ENCODE measurements at places on chromosomes 1 and 21.

DNA sequence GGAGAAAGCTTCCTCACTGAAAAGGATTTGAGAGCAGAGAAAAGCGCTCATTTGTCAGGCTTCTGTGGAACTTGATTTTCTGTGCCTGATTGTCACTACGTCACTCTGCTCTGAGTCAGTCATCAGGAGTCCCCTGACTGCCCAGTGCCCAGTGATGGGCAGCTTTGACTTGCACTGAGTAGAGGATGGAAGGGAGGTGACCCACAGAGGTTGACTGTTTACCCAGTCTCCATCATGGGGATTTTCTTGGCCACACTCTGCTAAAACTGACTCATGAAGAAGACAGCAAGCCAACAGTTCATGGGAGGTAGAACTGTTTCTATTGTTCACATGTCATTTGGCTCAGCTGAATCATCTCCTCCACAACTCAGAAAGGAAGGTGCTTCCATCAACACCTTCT, 82.1 kb upstream of the DUSP10 start:
- DNase-seq, result no peak

- no peak for DNase-seq
These were observed 13.0 kb downstream of the RGS1 start for GRCh38 chr1:192588546-192588945.

DNA sequence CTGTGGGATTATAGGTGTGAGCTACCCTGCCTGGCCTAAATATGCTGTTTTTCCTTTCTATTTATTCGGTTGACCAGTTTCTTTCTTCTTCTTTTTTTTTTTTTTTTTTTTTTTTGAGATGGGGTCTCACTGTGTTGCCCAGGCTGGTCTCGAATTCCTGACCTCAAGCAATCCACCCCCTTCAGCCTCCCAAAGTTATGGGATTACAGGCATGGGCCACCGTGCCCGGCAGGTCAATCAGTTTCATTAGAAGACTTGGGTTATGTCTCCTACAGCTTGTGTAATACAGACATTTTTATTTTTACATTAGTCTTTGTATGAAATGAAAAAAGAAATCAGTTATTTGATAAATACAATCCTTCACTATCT, 61.1 kb downstream of the UCK2 start:
- no peak for DNase-seq

DNA sequence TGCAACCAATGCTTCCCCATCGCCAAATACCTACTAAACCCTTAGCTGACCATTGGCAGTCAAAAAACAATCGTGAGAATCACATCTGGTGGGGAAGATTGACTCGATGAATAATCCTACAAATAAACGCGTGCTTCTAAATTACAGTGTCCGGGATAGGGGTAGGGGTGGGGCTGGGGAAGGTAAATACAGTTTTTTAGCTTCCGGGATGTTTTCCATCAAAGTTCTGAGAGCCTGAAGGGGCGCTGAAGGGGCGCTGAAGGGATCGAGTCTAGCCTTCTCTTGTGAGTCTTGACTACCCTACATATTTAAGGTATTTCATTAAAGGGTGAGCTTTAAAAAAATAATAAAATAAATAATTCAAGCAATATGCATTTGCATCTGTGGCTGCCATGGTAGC, 40.5 kb downstream of the RRAGC start:
- no peak for DNase-seq

- DNase-seq, result no peak
These were observed 51.3 kb upstream of the CXADR start for GRCh38 chr21:17461582-17461981.

- DNase-seq, result no peak
These were observed 39.6 kb upstream of the ITPKB start for GRCh38 chr1:226778657-226779058.

DNA sequence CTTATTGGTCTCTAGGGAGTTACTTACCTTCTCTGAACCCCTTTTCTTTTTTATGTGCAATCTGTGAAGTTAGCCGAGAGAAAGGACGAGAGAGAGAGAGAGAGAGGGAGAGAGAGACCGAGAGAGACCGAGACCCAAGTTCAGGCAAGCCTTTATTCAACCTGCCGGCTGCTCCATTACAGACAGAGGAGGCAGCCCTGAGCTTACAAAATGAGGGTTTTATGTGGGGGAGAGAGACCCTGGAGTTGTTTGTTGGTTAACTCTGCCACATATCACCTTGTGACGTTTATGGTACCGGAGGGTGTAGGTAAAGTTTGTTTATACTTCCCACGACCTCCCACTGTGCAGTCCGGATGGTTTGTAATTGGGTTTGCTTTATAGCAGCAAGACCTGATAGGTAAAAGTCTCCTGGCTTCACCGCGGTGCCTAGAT, 1.5 kb upstream of the MCOLN3 start:
- DNase-seq, result no peak

- no peak for DNase-seq
These were observed 40.3 kb downstream of the CAPN9 start for GRCh38 chr1:230787471-230787870.

DNA sequence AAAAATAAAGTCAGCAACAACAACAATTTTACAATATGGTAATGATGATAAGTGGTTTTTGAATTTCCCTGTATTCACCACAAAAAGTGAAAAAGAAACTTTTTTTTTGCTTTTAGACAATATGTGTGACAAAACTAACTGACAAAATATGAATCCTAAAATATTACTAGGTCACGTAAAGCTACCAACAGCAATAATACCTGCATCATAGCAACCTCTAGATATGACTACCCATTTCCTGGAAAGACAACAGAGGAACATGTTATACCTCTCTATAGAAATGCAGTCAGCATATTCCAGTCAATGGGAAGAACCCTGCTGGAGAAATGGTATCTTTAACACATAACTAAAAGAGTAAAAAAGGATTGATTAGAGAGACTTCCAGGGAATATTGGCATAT, 73.7 kb downstream of the PDE4B start:
- DNase-seq, result no peak

GRCh38 chr1:43986712-43987111, 4.7 kb upstream of the CCDC24 start:
- no peak for DNase-seq
